ENCODE measurements at places on chromosomes 12 and 14.

DNA sequence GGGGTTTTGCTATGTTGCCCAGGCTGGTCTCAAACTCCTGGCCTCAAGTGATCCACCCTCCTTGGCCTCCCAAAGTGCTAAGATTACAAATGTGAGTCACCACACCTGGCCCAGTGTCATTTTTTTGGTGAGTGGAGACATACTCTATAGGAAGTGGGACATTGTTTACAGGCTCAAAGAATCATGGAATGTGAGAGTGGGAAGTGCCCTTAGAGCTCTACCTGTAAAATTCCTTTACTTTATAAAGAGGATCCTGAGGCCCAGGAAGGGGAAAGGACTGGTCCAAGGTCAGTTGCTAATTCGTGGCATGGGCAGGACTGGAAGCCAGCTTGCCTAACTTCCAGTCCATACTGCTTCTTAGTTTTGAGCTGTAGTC lies 8.7 kb upstream of the ADCK1 start:
- DNase-seq, result no peak

- no peak for DNase-seq
Observed at GRCh38 chr14:69008421-69008884, 29.4 kb upstream of the ACTN1 start.

GRCh38 chr12:2225696-2226095 lies 172.9 kb downstream of the CACNA1C start:
- DNase-seq, result no peak

DNA sequence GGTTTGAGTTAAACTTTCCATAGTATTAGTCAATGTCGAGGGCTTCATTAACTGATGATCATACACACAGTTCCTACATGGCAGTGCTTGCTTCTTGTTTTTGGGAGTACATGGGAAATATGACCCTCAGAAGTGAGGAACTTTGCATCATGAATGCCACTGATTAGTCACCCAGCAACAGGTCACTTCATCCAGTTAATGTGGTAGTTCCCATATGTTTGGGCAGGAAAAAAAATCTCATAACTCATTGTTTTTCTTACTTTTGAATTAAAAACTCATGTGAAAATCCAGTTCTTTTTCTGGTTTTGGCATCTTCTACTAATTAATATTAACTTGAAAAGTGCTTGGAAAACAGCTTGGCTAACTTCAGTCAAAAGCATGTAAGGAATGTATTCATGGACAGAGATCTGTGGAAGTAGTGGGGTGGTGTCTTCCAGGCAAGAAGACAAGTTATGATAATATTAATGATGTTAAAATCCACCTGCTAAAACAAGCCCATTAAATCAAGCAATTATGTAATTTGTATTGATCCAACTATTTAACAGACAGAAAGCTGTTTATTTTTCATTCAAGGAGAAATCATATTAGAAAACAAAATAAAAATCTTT lies 309.1 kb upstream of the NAV3 start:
- DNase-seq, result no peak

GRCh38 chr12:57434517-57435223 lies at the start of gene INHBC:
Gene INHBC (plus strand): TSS chr12:57434784. CDS start chr12:57434887, 103 bp downstream.
- DNase-seq, result no peak

DNA sequence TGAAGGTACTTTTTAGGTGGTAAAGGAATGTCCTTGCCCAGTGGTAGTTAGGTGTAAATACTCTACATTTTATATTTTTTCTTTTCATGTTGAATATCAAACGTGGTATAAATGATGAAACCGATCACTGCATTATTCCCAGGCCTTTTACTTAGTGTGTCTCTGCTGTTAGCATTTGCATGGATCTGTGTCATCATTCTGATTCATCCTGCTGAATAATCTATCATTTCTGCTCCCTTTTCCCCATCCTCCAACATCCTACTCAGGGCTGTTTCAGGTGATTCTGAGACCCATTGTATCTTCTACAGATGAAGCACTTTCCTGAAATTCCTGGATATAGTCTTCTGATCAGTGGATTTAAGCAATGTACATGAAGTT lies 61.0 kb upstream of the PTHLH start:
- DNase-seq, result no peak

Measured in cardiac septum (tissue), 1 donor.